Testis (tissue), 5 donors: ENCODE measurements at places on chromosomes 4 and X. TPM values are rescaled to one million over a fixed set of nuclear protein-coding genes. Genes with fewer than 3 reads are reported as not detected.

Gene LONRF3
- 9.7 TPM for total RNA-seq

Gene PABPC5
- total RNA-seq, result 5.9 TPM

Gene GBA3
- total RNA-seq, result 4.9 TPM

Gene SPANXB1
- 58.7 TPM for total RNA-seq

Gene CENPVL2
- total RNA-seq, result 5.9 TPM

Gene GRID2
- total RNA-seq, result 32.7 TPM

Gene PDCL2
- total RNA-seq, result 28.6 TPM

GRCh38 chrX:103637604-103638338 is 9.0 kb downstream of the TCEAL1 start:
- no peaks in the 10 kb centered on the region for H3K4me1 ChIP-seq
- H3K27ac ChIP-seq, result no peak overlapping the region
- DNase-seq, result no peak
- no peak overlapping the region for H3K4me3 ChIP-seq
- H3K27me3 ChIP-seq, result no peaks in the 10 kb centered on the region

DNA sequence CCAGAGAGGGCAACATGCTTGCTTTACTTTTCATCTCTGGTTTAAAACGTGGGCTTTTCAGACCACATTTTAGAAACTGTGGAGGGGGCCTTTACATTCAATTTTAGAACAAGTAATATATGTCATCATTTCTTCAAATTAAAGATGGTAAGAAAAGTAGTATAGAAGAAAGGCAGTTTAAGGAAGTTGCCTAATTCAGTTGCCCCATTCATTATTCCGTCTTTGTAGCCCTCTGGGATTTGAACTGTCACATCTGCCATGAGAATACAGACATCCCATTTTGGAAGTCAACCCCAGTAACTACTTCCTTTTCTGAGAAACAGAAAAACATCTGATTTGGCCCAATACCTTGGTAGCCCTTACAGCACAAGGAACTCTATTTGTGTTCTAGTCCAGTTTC is 61.2 kb downstream of the PASD1 start:
- no peaks in the 10 kb centered on the region for H3K36me3 ChIP-seq
- H3K27me3 ChIP-seq, result no peaks in the 10 kb centered on the region
- H3K4me1 ChIP-seq, result no peaks in the 10 kb centered on the region
- H3K4me3 ChIP-seq, result no peak overlapping the region
- H3K27ac ChIP-seq, result no peak overlapping the region

- no peak overlapping the region for H3K27ac ChIP-seq
- no peak overlapping the region for H3K4me3 ChIP-seq
- H3K36me3 ChIP-seq, result no peaks in the 10 kb centered on the region
These were observed 327.8 kb upstream of the HAND2 start for GRCh38 chr4:173857828-173858227.

DNA sequence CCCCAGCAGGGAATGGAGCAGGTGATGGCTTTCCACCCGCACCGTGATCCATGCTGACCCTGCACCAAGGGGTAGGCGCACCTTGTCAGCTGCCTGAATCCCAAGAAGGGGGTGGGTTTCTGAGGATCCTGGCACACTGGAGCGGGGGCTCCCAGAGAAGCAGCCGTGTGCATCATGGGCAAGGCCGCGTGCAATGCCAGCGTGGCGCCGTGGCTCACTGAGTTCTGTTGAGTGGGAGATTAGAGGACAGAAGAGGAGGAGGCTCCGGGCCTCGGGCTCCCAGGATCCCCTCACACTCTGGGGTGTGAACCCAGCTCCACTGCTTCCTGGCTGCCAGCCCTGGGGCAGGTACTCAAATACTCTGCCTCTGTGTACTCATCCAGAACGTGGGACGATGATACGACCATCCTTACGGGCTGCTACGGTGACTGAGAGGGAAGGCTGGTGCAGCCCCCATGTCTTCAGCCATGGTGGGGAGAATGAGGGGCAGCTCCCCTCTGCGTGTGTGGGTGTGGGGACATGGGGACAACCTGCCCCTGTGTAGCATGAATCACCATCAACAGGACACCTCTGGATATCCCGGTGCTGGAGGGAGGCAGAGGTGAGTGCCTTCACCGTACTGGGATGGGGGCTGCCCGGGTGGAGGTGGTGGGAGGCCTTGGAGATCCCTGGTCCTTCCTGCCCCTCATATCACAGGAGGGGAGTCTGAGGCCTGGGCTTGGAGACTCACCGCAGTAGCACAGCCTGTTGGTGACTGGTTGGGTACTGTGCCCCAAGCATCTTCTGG is 52.6 kb downstream of the CPZ start:
- no peaks in the 10 kb centered on the region for H3K36me3 ChIP-seq
- no peak overlapping the region for H3K27ac ChIP-seq
- H3K4me3 ChIP-seq, result no peak overlapping the region
- DNase-seq, result no peak
- H3K27me3 ChIP-seq, result no peaks in the 10 kb centered on the region
- no peaks in the 10 kb centered on the region for H3K4me1 ChIP-seq

DNA sequence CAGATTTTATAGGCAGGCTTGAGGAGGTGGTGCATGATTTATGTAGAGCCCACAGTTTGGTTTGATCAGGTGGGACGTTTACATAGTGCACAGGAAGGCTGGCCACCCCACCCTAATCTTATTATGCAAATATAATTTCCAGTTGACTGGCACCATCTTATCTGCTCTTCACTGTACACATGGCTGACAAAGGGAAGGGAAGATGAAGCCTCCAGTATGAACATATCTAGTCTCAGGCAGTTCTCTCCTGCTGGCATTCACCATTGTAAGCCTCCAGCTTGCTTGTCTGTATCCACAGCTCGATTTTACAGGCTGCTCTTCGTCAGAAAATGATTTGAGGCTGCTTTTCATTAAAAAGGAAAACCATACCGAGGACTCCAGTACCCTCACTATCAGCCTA is 278.3 kb downstream of the TECRL start:
- no peak overlapping the region for H3K4me3 ChIP-seq
- DNase-seq, result no peak
- no peaks in the 10 kb centered on the region for H3K36me3 ChIP-seq
- no peak overlapping the region for H3K27ac ChIP-seq

DNA sequence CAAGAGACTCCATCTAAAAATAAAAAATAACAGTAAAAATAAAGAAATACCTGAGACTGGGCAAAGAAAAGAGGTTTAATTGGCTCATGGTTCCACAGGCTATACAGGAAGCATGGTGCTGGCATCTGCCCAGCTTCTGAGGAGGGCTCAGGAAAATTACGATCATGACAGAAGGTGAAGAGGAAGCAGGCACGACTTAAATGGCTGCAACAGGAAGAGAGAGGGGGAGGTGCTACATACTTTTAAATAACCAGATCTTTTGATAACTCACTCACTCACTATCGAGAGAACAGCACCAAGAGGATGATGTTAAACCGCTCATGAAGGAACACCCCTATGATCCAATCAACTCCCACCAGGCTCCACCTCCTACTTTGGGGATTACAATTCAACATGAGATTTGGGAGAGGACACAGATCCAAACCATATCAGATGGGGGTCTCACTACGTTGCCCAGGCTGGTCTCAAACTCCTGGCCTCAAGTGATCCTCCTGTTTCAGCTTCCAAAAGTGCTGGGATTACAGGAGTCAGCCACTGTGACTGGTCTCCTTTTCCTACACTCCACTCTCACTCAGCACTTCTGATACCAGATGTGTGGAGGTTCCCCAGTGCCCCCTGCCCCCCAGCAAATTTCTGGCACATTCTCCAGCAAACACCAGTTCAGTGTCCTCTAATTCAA is 11.9 kb upstream of the ZNF157 start:
- H3K4me1 ChIP-seq, result no peaks in the 10 kb centered on the region
- H3K27ac ChIP-seq, result no peak overlapping the region
- no peaks in the 10 kb centered on the region for H3K27me3 ChIP-seq
- H3K36me3 ChIP-seq, result no peaks in the 10 kb centered on the region

- no peaks in the 10 kb centered on the region for H3K4me1 ChIP-seq
- H3K27ac ChIP-seq, result no peak overlapping the region
- H3K36me3 ChIP-seq, result no peaks in the 10 kb centered on the region
- no peak for DNase-seq
These were observed 18.4 kb upstream of the CC2D2A start for GRCh38 chr4:15451181-15451865.

GRCh38 chr4:48710446-48711209 is 69.5 kb downstream of the FRYL start:
- no peak overlapping the region for H3K4me3 ChIP-seq
- H3K27me3 ChIP-seq, result no peaks in the 10 kb centered on the region
- H3K36me3 ChIP-seq, result no peaks in the 10 kb centered on the region
- H3K27ac ChIP-seq, result no peak overlapping the region

GRCh38 chr4:4247696-4248028 is 361 bp downstream of the TMEM128 start:
- H3K27me3 ChIP-seq, result no peaks in the 10 kb centered on the region
- DNase-seq, result no peak
- peaks cover 6% of the 10 kb centered on the region for H3K4me1 ChIP-seq
- peak overlapping the region; percentile 98 for H3K4me3 ChIP-seq

DNA sequence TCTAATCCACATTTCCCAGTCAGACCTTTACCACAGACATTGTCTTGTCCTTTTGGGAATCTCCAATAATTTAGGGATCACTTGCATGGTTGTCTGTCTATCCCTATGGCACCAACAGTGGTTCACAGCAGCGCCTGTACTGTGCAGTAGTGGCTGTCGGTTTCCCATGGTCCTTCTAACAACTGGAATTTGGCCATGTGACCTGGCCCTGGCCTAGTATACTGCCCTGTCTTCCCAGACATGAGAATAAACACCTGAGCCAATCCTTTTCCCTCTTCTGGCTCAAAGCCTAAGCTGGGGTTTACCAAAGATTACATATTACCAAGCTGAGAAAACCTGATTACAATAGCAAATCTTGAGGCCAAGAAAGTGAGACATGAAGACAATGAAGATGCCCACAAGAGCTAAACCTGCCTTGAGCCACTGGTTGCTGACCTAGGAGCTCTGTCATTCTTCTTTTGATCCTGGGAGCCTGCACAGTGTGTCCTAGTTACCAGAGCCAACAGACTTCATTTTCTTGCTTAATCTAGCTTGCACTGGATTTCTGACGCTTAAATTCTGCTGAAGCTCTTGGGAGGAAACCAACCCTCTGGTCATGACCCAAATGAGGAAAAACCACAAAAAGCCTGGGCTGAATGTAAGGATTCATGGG is 92.1 kb downstream of the SCD5 start:
- no peak overlapping the region for H3K4me3 ChIP-seq
- peaks cover 22% of the 10 kb centered on the region for H3K4me1 ChIP-seq
- peak overlapping the region; percentile 57 for H3K27ac ChIP-seq

GRCh38 chrX:84865113-84865512 is 138.6 kb upstream of the APOOL start:
- DNase-seq, result no peak
- no peaks in the 10 kb centered on the region for H3K4me1 ChIP-seq
- no peaks in the 10 kb centered on the region for H3K27me3 ChIP-seq
- H3K27ac ChIP-seq, result no peak overlapping the region
- H3K4me3 ChIP-seq, result no peak overlapping the region
- H3K36me3 ChIP-seq, result no peaks in the 10 kb centered on the region

GRCh38 chrX:135975421-135975820 is 1.6 kb upstream of the MMGT1 start:
- H3K27ac ChIP-seq, result no peak overlapping the region
- no peak overlapping the region for H3K4me3 ChIP-seq
- H3K36me3 ChIP-seq, result no peaks in the 10 kb centered on the region
- H3K4me1 ChIP-seq, result peaks cover 4% of the 10 kb centered on the region

- H3K36me3 ChIP-seq, result no peaks in the 10 kb centered on the region
- no peak overlapping the region for H3K4me3 ChIP-seq
- no peak overlapping the region for H3K27ac ChIP-seq
- no peaks in the 10 kb centered on the region for H3K4me1 ChIP-seq
- no peak for DNase-seq
These were observed 739.6 kb upstream of the SLIT2 start for GRCh38 chr4:19512086-19512485.

DNA sequence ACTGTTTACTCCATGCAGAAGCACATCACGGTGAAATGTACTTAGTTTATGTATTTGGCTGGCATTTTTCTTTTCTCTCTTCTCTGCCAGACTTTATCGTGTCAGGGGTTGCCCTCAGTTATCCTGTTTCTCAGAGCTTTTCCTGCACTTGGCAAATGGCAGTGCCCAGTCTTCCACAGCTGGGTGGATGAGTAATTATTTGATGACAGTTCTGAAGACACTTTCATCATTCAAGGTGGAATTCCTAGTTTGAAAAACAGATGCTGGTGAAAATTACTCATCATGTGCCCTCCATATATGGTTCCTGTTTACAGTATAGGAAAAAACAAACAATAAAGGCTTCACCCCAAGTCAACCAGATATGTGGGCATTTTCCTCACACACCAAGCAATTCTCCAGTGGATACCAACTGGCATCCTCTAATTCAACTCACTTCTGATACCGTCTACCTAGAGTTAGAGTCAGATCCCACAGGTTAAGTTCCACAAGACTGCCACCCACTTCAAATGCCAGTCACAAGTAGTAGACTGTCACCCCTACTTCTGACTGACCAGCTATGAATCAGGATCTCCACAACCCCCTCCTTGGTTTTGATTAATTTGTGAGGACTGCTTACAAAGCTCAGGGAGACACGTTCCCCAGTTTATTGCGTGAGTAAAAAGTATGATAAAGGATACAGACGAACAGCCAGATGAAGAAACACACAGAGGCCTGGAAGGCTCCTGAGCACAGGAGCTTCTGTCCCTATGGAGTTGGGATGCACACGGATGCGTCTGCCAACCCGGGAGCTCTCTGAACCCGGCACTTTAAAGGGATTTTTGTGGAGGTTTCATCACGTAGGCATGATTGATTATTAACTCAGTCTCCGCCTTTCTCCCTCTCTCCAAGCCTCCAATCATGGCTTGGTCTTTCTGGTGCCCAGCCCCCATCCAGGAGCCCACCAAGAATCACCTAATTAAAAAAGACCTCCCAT is 72.9 kb downstream of the CLDN34 start:
- no peak for DNase-seq
- no peak overlapping the region for H3K27ac ChIP-seq
- H3K4me3 ChIP-seq, result no peak overlapping the region
- H3K27me3 ChIP-seq, result no peaks in the 10 kb centered on the region

GRCh38 chr4:150960818-150961217 is 54.3 kb downstream of the LRBA start:
- H3K27ac ChIP-seq, result no peak overlapping the region
- no peak overlapping the region for H3K4me3 ChIP-seq

DNA sequence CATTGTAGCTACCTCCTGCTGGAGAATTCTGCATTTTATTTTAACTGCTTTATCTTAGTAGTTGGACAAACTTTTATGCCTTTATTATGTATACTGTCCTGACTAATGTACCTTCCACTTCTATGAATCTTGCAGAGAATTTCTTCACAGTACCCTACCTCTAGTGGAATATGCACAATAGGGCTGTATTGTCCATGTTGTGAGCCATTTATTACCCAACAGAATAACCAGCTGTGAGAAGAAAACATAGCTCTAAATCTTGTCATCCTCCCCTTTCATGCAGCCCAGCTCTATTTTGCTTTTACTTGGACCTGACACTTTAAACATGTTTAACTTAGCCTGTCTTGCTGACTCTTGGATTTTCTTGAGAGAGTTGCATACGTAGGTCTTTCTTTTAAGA is 56.2 kb downstream of the MCUB start:
- no peaks in the 10 kb centered on the region for H3K4me1 ChIP-seq
- no peaks in the 10 kb centered on the region for H3K36me3 ChIP-seq
- no peak overlapping the region for H3K4me3 ChIP-seq
- H3K27ac ChIP-seq, result no peak overlapping the region
- H3K27me3 ChIP-seq, result no peaks in the 10 kb centered on the region
